Activated T-cell treated with anti-CD3 and anti-CD28 coated beads, Interleukin-2, amount 50 U/mL, for 48 hours (primary cell): ENCODE measurements at places on chromosomes 12 and 14.

GRCh38 chr14:49313108-49313507, 273.1 kb downstream of the RPS29 start:
- no peak for DNase-seq

GRCh38 chr14:42112108-42112507, 505.4 kb downstream of the LRFN5 start:
- no peak for DNase-seq

GRCh38 chr14:67269298-67270060, 28.2 kb downstream of the PALS1 start:
- no peak for DNase-seq

GRCh38 chr14:59679872-59680271, 103.3 kb upstream of the CCDC175 start:
- DNase-seq, result no peak
